ENCODE measurements at places on chromosomes 16 and 17.

DNA sequence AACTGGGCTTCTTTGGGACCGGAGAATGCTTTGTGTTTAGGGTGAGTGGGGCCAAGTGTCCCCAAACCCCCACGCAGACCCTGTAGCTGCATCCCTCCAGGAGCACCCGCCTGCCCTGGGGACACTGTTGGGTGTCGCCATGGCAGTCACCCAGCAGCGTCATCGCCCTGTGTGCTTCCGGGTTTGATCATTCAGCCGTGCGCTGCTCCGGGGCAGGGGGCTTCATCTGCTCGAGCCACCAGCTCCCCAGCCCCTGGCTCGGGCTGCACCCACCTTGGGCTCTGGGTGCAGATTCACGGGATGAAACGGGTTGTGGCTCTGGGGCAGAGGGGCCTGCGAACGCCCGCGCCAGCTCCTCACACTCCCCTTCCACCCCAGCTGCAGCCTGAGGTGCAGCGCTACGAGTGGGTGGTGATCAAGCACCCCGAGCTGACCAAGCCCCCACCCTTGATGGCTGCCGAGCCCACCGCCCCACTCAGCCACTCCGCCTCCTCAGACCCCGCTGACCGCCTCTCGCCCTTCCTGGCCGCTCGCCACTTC, 13.8 kb upstream of the ATP6V0C start:
- no peak for DNase-seq

- no peak for DNase-seq
These were observed 142.9 kb downstream of the RAB11FIP4 start for GRCh38 chr17:31534223-31534888.

- DNase-seq, result no peak
These were observed 2.4 kb downstream of the SKAP1 start for GRCh38 chr17:48427598-48427997.

GRCh38 chr16:66682271-66682670, 14.3 kb downstream of the CMTM4 start:
- DNase-seq, result no peak

DNA sequence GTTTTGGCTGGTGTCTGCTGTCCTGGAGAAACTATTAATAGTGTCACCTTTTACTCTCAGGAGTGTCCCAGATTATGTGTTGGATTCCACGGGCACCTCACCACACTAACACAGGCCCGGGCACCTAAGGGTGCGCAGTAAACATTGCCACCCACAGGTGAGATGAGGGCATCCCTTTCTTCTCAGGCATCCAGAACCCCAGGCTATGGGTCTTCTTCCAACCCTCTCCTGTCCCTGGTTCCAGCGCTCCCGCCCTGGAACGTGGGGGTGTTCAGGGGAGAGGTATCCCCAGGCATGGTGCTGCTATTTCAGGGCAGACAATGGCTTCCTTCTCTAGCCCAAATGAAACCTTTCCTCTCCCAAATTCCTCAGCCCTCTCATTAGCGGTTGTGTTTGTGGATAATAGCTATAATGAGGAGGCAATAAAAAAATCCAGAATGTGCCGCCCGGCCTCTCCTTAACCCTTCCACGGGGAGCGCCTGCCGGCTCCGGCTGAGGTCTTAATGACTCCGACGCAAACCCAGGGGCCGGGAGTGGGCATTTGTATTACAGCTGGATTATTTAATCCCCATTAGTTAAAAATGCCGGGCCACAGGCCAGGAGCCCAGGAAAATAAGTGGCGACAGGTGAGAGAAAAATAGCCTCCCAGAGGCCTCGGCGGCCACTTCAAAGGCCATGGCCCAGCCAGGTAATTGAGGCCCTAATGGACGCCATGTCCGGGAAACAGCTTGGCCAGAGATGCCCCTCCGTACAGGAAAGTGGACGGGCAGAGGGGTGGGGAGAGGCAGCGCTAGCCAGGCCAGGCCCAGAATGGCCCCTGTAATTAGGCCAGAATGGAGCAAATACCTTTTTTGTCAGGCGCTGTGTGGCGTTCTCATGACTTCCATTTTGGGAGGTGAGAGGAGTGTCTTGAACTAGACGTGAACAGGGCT, 102.8 kb downstream of the IRX5 start:
- no peak for DNase-seq

- no peak for DNase-seq
These were observed 47.1 kb downstream of the CDH1 start for GRCh38 chr16:68784226-68784625.

DNA sequence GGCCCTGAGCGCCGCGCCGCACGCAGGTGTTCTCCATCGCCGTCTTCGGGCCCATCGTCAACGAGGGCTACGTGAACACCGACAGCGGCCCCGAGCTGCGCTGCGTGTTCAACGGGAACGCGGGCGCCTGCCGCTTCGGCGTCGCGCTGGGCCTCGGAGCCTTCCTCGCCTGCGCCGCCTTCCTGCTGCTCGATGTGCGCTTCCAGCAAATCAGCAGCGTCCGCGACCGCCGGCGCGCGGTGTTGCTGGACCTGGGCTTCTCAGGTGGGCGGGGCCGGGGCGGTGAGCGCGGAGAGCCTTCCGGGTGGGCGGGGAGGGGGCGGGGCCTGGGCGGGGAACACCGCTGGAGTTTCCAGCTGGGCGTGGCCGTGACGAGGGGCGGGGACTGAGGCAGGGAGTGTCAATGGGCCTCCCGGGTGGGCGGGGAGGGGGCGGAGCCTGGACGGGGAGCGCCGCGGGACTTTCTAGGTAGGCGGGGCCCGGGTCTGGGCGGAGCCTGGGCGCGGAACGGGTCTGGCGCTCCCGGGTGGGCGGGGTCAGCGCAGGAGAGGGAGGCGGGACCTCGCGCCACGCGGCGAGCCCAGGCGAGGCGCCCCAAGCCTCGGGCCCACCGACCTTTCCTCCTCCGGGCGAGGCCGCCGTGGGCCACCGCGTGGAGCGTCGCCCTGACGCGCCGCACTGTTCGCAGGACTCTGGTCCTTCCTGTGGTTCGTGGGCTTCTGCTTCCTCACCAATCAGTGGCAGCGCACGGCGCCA, 2.4 kb downstream of the SYNGR3 start:
- peak; percentile 82 for DNase-seq

DNA sequence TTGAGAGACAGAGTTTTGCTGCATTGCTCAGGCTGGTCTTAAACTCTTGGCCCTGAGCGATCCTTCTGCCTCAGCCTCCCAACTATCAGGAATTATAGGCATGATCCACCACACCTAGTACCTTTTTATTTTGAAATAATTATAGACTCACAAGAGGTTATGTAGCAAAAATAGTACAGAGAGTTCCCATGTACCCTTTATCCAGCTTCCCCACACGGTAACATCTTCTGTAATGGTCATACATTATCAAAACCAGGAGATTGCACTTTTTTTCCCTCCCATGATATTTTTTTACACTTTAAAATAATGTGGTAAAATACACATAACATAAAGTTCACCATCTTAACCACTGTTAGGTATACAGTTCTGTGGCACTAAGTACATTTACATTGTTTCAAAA, 28.8 kb upstream of the CACNG4 start:
- DNase-seq, result no peak

- DNase-seq, result no peak
These were observed 51.2 kb downstream of the WDR45B start for GRCh38 chr17:82596837-82597672.

DNA sequence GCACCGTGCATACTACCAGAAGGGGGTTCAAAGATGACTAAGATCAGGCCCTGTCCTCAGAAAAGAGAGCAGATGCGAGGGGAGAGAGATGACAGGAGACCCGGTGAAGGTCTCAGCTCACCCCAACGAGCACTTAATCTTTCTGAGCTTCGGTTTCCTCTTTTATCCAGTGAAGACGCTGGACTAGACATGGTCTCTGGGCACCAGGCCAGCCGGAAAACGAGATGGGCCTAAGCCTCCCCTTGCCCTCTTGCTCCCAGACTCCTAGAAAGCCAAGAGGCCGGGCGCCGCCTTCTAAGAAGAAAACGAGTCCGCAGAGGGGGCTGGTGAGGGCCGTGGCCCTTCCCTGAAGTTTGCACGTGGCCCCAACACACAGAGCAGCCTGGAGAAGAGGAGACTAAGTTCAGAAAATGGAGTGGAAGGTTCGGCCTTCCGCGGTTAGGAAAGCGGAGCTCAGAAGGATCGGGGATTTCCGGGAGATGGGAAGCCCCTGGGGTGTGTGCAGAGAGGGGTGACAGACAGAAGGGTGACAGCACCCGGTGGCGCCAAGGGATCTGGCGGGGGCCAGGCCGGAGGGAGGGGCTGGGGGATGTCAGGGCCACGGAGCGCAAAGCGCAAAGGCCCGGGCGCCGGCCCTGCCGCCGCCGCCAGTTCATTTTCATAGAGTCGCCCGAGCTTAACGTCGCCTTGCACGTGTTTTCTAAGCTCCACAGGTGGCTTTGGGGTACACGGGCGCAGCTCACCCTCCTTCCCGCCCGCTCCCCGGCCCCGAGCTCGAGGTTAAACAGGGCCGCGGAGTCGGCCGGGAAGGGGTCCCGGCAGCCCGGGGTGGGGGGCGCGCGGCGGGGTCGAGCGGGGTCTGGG, 42.1 kb upstream of the BHLHA9 start:
- peak; percentile 49 for DNase-seq

DNA sequence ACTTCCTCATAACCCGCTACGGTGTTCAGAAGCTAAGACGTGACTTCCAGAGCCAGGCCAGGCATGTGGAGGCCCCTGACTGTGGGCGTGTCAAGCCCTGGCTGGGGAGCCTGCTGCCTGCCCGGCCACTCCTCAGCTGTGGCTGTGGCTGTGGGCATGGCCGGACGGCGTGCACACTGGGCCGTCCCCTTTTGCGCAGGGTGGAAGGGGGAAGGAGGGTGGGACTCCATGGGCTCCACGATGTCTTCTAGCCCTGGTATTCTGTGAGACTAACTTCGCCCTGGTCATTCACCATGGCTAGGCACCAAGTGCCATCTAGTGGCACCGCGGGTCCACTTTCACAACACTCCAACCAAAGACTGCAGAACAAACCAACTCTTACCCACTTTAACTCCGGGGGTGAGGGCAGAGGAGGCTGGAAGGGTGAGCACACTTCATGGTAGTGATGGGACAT, 67.9 kb downstream of the N4BP1 start:
- DNase-seq, result peak; percentile 29

- no peak for DNase-seq
These were observed 44.1 kb upstream of the DOC2B start for GRCh38 chr17:225551-225950.

DNA sequence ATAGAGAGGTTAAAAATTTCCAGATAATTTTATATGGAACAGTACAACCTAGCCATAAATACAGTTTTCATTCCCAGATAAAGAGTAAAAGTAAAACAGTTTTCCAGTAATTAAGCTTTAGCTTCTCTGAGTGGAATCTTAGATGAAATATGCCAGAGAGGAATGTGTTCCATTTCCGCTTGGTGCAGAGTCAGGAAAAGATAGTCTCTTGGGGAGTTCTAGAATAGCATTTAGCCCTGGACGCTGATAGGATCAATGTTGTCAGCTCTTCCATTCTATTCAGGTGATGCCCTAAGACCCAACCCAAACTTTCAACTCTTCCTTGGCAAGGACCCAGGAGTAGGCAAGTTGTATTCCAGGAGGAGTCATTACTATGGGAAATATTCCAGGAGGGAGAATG, 30.9 kb upstream of the ABCA3 start:
- DNase-seq, result no peak

- no peak for DNase-seq
These were observed 29.0 kb downstream of the ZNF750 start for GRCh38 chr17:82810644-82811430.

GRCh38 chr16:1466968-1467521, 7.8 kb downstream of the CLCN7 start:
- DNase-seq, result peak; percentile 11

DNA sequence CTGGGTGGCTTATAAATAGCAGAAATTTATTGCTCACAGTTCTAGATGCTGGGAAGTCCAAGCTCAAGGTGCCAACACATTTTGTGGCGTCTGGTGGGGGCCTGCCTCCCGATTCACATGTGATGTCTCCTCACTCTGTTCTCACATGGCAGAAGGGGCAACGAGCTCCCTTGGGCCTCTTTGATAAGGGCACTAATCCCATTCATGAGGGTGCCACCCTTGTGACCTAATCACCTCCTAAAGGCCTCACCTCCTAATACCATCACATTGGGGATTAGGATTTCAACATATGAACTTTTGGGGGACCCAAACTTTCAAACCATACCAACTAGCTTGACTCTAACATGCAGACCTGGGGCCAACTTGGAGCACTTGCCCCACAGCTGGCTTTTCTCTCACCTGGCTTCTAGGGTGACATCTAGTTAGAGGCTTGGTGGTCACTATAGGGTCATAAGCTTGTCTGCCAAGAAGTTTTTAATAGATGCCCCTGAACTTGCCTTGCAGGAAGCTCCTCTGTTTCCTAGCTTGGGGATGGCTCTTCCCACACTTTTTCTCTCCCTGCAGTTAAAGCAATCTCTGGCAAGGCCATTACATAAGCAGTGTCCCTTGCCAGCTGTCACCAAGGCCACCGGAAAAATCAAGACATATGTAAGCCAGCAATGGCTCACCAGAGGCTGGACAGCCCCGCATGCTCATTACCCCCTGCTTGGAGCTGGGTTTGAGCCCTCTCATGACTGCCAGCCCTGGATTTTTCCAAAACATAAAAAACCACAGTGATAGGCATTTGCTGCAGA, 8.4 kb upstream of the MED9 start:
- DNase-seq, result no peak

DNA sequence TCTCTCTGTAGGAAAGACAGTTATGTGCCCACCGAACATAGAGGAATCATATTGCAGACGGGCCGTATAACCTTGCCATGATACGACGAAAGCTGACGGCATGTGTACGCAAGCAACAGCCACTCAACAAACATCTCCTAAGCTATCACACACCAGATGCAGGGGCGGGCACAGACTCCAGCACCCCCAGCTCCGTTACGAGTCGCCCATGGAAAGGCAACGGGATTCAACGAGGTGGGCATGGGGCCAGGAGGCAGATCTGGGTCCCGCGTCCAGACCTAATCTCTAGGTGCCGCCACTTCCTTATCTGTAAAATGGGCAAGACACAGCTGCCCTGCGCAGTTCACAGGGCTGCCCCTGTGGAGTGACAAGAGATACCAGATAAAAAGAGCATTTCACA, 35.6 kb downstream of the ABR start:
- DNase-seq, result no peak

- DNase-seq, result no peak
These were observed 101.3 kb upstream of the CHMP6 start for GRCh38 chr17:80890196-80890920.

DNA sequence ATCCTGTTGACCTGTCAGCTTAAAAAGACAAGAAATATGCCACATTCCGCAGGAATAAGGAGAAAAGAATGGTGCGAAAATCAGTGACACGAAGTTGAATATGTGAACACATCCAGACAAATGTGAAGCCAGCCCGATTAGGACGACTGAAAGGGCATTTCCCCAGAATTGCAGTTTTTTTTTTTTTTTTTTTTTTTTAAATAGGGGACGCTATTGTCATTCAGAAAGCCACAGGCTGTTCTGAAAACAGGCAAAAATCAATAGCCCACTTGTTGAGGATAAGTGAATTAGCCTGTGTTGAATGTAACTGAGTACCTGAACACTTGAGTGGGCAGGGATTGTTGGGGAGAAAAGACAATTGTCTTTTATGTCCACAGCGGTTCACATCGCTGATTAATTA, 507.1 kb downstream of the WWOX start:
- DNase-seq, result no peak

- DNase-seq, result peak; percentile 6
These were observed 188.3 kb upstream of the MON1B start for GRCh38 chr16:77002644-77003043.
